ENCODE measurements at places on chromosomes 3 and 15.

GRCh38 chr3:134718726-134719125 lies 67.9 kb upstream of the KY start:
- no peak for DNase-seq

DNA sequence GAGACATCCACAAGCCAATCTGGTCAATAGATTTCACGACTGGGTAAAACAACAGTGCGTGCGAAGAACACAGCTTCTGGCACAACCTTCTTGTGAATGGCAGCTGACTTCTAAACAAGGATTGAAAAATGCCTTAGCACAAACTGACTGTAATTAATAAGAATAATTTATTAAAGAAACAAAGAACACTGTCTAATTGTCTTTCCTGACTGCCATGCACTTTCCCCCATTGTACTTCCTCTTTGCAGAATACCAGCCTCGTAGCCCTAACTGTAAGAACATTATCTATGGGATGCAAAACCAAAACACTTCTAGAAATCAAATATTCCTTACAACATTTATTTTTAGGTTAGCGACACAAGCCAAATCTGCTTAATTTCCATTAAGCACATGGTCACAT lies 6.5 kb downstream of the FOXP1 start:
- no peak for DNase-seq

GRCh38 chr15:40803688-40804087 lies 3.2 kb upstream of the ZFYVE19 start:
- no peak for DNase-seq

- no peak for DNase-seq
Observed at GRCh38 chr15:69763831-69764230, 311.2 kb downstream of the RPLP1 start.

DNA sequence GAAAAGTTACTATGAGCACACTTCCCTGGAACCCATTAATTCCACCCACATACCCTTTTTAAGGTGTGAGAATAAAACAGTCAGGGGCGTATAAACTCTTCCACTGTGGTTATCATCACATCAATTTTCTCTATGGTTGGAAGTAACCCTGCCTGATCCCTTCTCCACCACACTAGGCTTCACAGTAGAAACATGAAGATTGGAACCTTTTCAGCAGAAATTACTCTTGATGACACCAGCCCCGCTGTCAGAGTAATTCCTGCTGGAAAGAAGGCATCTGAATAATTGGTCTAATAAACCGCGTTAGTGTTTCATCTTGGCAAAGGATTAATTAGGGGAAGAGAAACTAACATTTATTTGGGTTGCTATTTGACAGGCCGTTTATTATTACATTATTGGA lies 278.4 kb downstream of the MFSD1 start:
- DNase-seq = no peak

DNA sequence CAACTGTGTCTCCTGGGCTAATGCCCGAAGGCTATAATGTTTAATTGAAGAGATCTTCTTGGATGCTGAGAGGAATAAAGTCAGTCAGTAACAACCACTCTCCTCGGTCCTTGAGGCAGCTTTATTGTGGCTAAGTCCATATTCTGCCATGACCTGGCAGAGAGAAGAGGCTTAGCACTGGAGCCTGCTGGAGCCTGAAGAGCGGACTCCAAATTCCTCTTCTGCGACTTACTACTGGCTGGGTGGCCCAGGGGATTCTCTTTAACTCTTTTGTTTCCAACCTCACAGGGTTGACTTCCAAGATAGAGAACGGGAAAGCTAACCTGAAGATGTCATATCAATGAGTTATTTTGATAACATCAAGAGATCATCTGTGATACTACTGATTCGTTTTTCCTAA lies 71.1 kb downstream of the MYO1E start:
- DNase-seq = no peak

GRCh38 chr3:42269647-42270046 lies 3.7 kb upstream of the CCK start:
- no peak for DNase-seq

DNA sequence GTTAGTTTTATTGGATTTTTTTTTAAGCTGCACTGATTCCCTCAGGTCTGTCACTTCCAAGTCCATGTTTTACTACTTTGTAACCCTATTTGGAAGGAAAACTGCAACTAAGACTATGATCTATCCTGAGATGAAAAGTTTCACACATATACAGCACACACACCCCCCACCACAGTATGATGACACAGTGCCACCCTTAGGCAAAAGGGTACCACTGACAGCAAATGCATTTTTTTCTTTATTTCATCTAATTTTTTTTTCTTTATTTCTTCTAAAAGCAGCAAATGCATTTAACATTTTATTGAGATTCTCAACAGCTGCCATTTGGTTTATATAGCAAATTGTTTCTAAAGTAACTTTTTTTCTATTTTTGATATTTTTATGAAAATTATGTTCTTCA lies 21.2 kb downstream of the NGRN start:
- DNase-seq = no peak

GRCh38 chr3:130048726-130049125 lies 32.9 kb upstream of the ALG1L2 start:
- no peak for DNase-seq

DNA sequence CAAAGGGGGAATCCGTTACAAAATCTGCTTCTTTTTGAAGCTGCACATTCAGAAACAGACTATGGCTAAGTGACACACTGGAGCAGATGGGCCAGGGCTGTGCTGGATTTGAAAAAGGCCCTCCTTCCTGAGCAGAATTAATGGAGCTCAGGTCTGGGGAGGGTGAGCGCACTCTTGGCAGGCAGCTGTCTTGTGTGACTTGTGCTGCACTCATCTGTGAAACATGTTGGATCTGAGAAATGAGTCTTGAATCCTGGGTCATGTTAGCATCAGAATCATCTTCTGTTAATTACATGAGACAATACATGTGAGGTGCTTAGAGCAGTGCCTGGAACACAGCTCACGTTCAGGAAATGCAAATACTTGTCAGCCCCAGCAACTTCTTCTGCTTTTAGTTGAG lies 219.6 kb downstream of the THSD4 start:
- DNase-seq = no peak

DNA sequence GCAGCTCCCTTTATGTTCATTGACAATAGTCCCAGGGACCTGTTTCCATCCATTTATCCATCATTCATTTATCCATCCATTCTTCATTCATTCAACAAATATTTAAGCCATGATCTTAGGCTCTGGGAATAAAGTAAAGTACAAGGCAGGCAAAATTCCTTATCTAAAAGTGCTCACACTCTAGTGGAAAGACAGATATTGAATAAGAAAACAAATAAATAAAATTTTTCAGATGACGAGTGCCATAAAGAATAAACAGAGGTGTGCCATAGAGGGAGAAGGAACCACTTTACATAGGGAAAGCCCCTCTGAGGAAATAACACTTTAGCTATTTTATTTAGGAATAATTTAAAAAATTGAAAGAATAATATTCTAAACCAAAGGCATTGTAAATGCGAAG lies 76.2 kb downstream of the COL8A1 start:
- no peak for DNase-seq

DNA sequence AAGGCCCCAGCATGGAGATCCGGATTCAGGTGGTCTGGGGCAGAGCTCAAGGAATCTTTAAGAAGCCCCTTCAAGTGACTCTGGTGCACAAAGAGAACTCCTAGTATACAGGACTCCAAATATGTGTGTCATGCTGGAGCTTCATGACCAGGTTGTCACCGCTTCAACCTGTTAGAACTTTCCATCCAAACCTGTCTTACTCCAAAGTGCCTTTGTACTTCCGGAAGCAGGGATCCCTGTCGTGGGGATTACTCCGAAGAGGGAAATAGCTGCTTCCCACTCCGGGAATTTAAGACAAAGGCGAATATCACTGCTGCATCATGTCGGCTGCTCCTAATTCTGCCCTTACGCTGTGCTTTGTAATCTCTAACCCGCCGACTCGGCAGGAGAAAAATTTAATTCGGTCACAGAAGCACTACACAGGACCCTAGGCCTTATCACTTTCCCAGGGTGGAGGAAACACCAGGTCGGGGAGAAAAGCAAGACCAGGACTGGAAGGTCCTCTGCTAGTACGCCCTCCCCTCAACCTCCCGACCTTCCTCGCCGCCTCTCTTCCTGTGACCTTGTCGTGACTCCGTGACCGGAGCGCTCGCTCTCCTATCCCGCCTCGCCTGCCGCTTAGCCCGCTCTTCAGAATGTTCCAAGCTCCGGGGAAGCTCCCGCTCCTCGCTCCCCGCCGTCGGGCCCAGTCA lies 730 bp downstream of the HIGD1A start:
- DNase-seq = no peak

DNA sequence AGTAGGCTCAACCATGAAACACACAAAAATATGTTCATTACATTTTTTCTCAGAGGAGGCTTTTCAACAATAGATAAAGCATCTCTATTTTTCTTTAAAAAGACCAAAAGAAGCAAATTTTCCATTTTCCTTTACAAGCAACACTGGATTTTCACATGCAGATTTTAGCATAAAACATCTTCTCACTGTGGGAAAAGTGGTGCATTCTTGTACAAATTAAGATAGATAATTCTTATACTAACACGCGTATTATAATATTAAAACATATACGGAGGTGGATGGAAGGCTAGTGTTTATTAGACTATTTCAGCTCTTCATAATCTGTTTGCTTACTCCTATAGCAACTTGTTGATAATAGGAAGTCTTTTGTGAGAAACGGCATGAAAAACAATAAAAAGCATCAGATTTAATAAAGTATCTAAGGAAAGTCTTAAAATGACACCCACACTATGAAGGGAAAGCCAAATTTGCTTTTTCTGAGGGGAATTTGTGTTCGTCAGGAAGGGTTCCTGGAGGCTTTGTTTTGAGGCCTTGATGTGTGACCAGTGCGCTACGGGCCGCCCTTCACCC lies 529.6 kb downstream of the SOX2 start:
- DNase-seq = no peak

DNA sequence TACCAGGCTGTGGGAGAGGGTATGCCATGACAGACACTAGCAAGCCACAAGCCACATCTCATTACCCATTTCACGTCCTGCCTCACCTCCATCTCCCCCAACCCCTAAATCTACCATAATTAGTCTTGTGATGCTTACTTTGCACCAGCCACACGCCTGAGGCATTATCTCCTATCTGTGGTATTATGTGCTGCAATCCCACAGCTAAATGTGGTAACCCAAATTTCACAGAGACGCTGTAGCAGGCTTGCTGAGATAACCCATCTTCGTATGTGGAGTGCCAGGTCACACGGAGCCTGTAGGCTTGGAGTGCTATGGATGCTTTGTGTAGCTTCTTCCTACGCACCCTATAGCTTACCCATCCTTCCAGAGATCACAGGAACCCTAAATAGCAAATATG lies 256.7 kb upstream of the KCNH8 start:
- DNase-seq = no peak

DNA sequence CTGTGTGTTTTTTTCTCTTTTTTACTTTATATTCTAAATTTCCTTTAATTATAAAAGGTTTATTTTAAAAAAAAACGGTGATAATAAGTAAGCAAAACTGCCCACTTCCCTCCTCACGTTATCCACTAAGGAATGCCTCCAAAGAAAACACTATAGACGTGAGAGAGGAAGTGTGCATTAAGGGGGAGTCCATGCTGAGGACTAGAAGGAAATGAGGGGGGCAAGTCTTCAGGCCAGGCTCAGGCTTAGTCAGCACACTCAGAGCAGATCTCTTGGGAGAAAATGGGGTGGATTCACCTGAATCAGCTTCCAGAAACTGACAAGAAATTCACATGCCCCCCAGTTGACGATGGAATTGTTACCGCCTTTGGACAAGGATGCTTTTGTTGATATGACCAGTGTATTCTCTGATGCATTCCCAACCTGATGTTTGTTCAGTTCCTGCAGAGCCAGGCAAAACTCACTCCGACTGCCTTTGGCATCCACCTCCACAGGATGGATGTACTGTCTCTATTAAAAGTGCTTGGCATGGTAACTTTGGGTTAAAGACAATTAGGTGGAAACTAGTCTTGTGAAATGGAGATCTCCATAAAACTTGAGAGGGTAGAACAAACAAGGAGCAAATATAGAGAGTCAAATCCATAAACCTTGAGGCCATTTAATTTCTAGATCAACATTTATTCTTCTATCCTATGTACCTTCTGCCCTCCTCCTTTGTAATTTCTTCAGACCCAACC lies 167.8 kb downstream of the MYRIP start:
- DNase-seq = no peak

GRCh38 chr3:135930255-135930654 lies 35.3 kb upstream of the PPP2R3A start:
- DNase-seq = no peak

DNA sequence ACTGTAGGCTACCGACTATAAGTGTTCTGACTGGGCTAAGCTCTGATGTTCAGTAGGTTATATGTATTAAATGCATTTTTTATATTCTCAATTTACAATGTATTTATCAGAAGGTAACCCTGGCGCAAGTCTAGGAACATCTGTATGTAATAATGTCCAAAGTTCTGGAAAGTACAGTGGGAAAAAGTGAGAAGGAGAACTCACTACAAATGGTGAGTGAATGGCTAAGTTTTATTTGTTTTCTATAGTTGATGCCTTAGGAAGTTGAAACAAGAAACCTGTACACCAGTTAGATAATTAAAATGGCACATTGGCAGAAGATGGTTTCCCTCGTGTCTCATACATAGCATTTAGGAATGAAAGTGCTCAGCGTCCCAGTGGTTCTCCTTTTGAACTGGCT lies 333.4 kb upstream of the THRB start:
- no peak for DNase-seq

DNA sequence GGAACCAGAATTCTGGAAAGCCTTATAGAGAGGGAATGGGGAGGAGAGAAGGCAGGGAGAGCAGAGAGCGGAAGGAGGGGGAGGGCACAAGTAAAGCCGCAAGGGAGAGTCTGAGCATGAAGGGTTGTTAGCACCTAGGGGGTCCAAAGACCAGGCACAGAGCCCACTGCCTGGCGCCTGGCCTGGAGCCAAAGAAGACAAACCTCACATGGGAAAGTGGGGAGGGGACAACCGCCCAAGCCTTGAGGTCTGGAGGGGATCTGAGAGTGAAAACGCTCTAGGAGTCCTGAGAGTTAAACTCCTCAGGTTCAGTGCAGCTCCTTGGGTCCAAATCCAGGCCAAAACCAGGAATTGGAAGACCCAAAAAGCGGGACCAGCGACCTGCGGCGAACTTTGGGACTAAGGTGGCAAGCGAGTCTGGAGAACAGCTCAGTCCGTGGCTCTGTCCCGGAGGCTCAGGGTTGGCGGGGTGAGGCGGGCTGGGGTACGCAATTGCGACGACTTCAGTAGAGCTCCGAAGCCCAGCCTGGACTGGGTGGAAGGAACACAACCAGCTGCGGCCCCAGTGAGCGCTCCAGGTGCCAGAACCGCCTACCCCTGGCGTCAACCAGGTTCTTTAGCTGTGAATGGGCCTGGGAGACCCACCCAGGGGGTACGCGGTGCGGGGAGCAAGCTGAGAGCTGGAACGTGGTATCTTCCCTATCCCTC lies 807 bp upstream of the INAFM2 start:
- DNase-seq = no peak

DNA sequence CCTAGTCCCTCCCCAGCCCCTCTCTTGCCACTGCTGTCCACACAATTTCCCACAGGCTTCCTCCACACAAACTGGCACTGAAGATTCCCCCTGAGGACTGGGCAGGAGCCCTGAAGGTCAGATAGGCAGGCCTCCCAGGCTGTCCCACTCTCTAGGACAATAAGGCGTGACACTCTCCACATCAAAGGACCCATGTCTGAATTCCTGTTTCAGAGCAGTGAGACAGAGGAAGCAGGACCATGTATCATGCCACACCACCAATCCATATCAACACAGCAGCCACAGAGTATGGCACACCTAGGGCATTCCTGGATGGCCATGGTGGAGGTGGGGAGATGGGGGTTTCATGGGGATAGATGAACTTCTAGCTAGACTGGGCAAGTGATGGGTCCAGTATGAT lies 13.8 kb upstream of the CCR1 start:
- DNase-seq = no peak

Measured in right renal pelvis (tissue), 4 donors.